Gastroesophageal sphincter (tissue), 4 donors: ENCODE measurements at places on chromosomes 2 and 18.

- no peak for ATAC-seq
Measured at GRCh38 chr2:14712111-14712510, 79.6 kb downstream of the LRATD1 start.

GRCh38 chr2:223989206-223989855, 32.1 kb downstream of the MRPL44 start:
- ATAC-seq = no peak

GRCh38 chr2:163698857-163699256, 37.0 kb downstream of the FIGN start:
- no peak for ATAC-seq

DNA sequence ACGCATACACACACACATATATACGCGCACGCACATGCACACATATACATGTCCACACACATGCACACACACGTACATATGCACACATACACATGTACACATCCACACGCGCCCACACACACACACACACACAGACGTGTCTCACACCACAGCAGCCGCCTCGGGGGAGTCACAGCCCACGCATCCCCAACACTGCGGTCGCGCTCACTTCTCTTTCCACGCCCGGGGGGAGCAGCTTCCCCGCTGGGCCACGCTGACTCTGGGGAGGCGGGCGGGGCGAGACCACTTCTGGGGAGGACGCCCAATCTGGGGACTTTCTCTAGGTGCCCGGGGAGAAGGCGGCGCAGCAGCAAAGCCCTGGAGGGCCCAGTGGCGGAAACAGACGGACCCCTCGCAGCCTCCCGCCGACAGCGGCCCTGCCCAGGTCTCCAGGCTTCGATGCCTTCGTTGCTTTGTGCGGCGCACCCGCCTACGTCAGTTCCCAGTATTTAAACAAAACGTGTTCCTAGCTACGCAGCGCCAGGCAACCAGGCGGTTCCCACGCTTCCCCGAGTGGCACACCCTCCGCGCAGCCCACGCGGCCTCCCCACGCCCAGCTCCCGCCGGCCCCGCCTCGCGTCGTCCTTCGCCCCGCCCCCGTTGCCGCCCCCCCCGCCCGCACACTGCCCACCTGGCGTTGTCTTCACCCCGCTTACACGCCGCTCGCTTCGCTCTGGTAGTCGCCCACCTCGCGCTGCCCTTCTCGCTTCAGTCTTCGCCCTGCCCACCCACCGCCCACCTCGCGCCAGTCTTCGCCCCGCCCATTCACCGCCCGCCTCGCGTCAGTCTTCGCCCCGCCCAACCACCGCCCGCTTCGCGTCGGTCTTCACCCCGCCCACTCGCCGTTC, 810 bp upstream of the RBFA start:
- peak; percentile 83 for ATAC-seq

DNA sequence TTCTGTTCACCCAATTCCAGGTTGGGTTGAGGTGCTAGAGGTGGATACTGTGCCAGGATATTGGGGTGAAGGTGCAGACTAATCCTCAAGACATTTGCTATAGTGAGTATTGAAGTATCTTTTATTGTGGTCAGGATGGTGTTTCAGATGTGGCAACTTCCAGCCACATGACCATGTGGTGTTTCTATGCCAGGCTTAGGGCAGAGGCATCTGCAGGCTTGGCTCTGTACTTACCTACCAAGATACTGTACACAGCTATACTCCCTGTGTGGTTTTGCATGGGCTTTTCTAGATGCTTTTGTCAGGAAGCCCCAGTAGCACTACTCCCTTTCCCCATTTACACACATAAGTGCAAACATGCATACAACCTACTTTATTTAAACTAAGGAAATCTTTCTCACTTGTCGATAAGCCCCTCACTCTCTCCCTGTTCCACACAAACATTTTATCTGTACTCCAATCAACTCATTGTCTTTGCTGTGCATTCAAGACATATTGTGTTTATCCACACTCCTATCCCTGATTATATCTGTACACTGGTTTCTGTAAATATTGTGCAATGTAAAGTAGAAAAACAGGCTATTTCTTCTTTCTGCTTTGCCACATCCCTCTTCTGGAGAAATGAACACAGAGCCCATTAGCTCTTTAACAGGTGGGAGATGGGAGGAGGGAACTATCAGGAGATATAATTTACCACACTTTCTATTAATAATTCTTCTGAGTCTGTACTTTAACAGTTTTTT, 12.3 kb downstream of the ARL6IP6 start:
- no peak for ATAC-seq
